Mesenteric fat pad (tissue), 1 donor: ENCODE measurements at places on chromosomes 2 and 18.

DNA sequence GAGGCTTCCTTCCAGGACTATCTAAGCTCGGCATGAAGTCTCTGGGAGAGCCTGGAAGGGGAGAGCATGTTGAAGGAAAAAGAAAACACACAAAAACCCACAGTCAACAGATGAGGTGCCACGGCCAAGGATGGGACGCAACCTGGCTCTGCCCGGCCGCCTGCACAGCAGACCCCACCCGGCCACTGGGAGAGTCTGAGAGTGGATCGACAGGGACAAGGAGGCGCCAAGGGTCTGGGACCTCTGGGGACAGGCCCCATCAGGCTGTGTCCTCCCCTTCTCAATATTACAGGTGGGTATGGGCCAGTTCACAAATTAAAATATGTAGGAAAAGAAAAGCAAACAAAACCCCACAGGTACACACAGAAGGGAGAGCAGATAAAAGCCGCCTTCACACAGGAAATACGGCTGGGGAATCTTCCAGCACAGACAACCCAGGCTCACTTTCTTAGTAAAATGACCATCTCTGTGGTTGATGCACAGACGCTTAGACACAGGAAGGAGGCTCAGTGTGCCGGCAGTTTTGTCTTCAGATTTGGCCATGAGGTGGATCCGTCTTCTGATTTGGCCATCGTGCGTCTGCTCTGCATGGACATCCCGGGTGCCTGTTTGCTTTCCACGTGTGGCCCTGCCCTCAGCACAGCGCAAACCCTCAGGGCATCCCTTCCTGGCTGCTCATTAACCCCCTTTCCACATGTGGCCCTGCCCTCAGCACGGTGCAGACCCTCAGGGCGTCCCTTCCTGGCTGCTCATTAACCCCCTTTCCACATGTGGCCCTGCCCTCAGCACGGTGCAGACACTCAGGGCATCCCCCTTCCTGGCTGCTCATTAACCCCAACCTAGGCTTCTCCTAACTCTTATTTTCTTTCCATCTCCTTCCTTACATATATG lies 138.4 kb downstream of the EIPR1 start:
- no peak for DNase-seq

GRCh38 chr2:227035711-227036367 lies 128.2 kb downstream of the COL4A4 start:
- no peak for DNase-seq

GRCh38 chr2:127052771-127053691 lies 53.9 kb downstream of the BIN1 start:
- DNase-seq, result no peak

DNA sequence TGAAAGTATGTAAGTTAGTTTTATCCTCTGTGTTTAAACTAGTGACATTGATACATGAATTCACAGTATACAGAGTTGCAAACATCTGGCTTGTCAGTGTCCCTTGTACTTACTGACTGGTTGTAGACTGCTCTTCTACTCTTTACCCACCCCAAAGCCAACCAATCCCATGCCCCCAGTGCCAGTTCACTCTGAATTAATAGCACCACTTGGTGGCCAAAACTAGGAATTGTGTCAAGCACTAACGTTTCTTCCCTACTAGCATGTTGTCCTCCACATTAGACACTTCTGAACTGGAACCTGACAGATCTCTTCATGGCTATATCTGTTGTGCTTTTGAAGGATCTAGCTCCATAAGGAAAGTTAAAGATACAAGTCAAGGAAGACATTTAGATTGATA lies 27.2 kb upstream of the OTX1 start:
- DNase-seq, result no peak

GRCh38 chr2:50951437-50951836 lies 80.5 kb downstream of the NRXN1 start:
- DNase-seq, result no peak
